ENCODE measurements at places on chromosomes 3 and 15. TPM values are rescaled to one million over a fixed set of nuclear protein-coding genes. Genes with fewer than 3 reads are reported as not detected.

NDN gene
- 44.6 TPM for total RNA-seq

DHFR2 gene
- 11.5 TPM for total RNA-seq

ZNF80 gene
- total RNA-seq, result not detected

LTK gene
- 1.1 TPM for total RNA-seq

C3orf52 gene
- total RNA-seq, result 9.1 TPM

CFAP91 gene
- total RNA-seq, result 17.3 TPM

AADAC gene
- total RNA-seq, result not detected

CEMIP gene
- total RNA-seq, result 9.9 TPM
